ENCODE measurements at places on chromosomes 3 and 15.

DNA sequence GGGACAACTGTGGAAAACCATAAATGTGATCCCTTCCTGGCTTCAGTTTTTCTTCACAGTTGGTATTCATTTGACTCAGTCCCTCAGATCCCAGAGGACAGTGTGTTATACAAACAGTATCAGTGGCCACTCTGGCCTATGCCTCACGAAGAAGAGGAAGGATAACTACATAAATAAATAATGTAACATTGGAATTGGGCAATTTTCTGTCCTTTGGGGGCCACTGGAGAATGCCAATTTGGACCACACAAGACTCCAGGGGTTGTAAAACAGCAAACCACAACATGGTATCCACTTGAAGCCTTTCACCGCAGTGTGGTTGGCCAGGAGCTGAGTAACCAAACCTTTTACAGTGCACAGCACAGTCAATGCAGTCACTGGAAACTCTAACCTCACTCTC is 1077.0 kb downstream of the ROBO2 start:
- DNase-seq = no peak

DNA sequence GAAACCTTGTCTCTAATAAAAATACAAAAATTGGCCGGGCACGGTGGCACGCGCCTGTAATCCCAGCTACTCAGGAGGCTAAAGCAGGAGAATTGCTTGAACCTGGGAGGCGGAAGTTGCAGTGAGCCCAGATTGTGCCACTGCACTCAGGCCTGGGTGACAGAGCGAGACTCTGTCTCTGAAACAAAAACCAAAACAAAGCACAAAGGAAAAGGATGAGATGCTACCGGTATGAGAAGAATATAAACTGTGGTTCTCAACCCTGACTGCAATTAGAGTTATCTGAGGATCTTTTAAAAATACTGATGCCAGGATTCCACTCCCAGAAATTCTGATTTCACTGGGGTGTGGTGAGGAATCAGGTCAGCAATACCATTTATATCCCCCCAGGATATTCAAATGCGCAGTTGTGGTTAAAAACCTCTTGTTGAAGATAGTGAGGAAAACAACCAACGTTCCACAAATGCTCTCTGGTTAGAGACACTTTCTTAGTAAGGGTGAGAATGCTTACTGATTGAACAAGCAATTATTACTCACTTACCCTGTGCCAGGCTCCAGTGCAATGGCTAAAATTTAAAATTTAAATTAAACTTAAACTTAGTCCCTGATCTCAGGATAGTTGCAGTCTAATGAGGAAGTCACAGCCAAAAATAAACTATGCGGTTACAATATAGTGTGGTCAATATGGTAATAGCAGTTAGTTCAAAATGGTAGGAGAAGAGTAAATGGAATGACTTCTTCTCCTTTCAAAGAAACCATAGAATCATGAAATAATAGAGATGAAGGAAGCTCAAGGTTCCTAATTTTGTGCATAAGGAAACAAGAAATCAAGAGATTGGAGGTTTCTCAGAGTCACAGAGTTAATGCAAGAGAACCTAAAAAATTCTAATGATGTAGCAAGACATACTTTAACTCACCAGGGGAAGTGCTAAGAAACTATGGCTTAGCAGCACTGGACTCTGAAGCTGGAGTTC is 109.5 kb downstream of the SSR3 start:
- DNase-seq = no peak

GRCh38 chr3:182325213-182325950 is 467.9 kb upstream of the ATP11B start:
- DNase-seq = no peak

- DNase-seq = no peak
These were observed 3.0 kb downstream of the FAM174B start for GRCh38 chr15:92652576-92652966.

- DNase-seq = no peak
These were observed 131.3 kb downstream of the PLD1 start for GRCh38 chr3:171678971-171679492.

GRCh38 chr15:62932436-62932835 is 110.1 kb upstream of the TPM1 start:
- DNase-seq = no peak

GRCh38 chr3:88318067-88318466 is 168.3 kb downstream of the C3orf38 start:
- DNase-seq = no peak

DNA sequence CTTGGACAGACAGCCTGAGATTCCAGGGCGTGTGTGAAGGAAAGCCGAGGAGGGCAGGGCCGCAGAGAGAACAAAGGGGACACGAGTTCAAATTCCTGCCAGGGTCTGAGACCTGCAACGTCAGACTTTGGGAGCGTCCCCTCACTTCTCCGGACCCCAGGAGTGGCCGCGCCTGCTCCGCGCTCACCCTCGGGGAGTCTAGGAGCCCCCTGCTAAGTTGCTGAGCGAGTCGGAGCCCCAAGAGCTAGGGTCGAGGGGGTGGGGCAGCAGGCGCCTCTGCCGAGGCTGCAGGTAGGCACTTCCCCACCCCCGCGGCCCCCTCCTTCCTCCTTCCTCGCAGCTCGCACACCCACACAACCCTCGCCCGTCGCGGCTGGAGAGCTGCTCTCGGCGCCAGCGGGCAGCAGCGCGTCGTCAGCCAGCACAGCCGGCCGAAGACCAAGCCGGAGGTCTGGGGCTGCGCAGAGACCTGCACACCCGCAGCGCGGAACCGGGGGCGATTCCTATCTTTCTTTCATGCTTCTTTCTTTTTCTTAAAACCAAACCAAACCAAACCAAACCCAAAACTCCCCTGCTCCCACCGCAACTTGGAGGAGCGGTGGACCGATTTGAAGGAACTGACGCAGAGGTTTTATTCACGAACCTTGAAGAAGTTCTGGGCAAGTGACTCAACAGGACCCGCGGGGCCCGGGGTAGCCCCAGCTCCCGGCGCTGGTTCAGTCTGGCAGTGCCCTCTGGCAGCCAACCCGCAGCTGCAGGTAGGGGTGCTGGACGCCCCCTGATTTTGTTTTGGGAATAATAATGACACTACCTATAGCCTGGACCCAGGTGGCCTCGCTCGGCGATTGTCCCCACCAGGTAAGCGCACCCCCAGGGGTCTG is at the start of gene ANKRD34C:
Gene ANKRD34C (plus strand): TSS at position 352 of the 881 bp plus-strand sequence. CDS start 10,563 bp downstream, outside the sequence.
- DNase-seq = no peak

- DNase-seq = no peak
These were observed 593.8 kb upstream of the GBE1 start for GRCh38 chr3:82355228-82355627.

DNA sequence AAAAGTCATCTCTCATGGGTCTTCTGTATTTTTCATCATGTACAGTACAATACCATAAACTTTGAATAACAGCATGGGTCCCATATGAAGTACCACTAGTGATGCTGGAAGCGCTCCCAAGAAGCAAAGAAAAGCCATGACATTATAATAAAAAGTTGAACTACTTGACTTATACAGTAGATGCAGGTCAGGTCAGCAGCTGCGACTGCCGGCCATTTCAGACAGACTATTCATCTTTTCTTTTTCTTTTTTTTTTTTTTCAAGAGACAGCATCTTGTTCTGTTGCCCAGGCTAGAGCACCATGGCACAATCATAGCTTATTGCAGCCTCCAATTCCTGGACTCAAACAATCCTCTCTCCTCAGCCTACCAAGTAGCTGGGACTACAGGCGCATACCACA is 10.2 kb downstream of the RAF1 start:
- no peak for DNase-seq

DNA sequence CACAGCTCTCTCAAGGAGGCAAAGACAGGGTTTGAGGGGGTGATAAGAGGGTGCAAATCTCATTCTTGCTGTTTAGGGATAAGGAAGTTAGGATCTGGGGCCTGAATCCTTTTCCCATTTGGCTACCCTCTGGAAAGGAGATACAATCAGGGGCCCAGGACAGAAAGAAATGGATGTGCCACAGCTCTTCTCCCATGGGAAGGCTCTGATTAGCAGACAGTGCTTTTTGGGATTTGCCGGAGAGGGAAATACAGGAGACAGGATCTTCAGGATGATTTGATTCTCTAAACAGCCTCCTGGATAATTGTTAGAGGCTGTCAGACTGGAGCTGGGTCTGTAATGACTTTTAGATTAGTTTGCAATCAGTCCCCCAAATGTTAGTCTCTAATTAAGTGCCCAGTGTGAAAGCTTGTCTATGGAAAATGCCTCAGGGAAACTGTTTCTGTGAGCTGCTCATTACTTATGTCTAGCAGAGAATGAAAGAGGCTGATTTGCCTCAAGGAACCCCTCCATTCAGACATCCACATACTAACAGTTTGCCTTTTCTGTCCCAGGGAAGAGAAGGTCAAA is 67.6 kb downstream of the COL6A5 start:
- no peak for DNase-seq

GRCh38 chr3:111892070-111892469 is 33.0 kb downstream of the PHLDB2 start:
- DNase-seq = no peak

DNA sequence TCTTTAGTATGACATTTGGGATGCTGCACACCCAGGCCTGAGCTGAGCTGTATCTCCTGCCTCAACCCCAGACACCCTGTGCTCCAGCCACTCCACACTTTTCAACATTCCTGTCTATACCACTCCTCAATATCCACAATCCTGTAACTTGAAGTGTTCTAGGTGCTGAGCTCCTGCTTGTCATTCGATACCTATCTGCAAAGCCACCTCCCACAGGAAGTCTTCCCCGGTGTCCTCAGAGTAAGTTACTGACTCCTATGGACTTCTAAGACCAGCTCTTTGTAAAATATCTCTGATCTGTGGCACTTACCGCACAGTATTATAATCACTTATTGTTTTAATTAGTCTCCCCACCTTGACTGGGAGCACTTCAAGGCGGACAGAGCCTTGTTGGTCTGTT is 1.2 kb upstream of the CAV3 start:
- no peak for DNase-seq

DNA sequence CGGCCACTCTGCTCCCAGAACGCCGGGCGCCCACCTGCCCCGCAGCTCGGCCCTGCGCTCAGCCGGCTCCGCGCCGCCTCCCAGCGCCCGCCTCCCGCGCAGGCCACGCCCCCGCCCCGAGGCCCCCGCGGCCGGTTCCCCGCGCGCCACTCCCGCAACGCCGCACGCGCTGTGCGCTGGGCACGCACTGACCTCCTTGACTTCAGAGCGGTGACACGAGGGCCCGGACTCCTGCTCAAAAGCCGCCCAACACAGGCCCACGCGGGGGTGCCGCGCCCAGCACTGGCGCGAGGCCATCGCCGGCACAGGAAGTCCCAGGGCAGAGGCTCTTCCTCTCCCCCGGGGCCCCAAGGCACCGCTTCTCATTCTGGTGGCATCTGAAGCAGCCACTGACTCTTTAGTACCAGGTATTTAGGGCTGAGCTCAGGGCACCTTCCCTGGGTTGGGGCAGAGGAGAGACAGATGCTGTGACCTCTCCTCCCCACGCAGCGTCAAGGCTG is 12.4 kb downstream of the TNK2 start:
- DNase-seq = peak; percentile 77

DNA sequence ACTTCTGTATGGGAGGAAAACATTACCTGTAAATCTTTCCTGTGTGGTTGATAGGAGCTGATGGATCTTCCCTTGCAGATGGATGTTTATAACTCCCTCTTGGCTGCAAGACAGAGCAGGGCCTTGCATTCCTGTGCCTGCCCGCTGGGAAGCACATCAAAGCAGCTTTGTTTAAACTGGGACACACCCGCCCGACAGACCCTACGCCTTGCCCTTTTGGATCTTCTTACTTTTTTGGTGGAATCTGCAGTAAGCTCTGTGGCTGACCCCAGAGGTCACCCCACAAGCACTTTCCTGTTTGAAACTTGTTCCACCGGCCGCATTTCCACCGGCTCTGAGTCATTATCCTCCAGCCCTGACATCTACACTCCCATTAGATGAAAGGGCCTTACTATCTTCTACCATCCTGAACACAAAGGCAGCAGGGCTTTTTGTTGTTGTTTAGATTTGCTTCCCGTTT is 244.1 kb upstream of the STT3B start:
- no peak for DNase-seq

GRCh38 chr3:191357909-191358308 is 27.6 kb upstream of the UTS2B start:
- no peak for DNase-seq

- DNase-seq = no peak
These were observed 103.0 kb downstream of the PGPEP1L start for GRCh38 chr15:98904544-98904943.

GRCh38 chr15:71811036-71811736 is 832 bp downstream of the NR2E3 start:
- DNase-seq = no peak

DNA sequence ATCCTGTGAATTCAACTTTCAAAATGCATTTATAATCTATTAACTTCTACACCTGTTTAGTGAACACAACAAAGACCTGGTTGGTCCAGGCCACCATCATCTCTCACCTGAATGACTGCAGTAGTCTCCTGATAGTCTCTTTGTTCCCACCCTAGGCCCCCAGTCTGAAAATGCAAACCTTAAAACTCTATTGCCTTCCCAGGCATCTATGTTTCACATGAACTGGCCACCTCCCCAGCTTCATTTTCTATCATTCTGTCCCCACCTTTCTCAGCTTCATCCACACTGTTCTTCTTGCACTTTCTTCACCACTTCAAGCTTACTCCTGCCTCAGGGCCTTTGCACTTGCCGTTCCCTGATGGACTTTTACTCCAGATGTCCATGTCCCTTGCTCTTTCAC is 45.0 kb downstream of the CLSTN2 start:
- no peak for DNase-seq

GRCh38 chr3:102374863-102375634 is 59.8 kb upstream of the ZPLD1 start:
- no peak for DNase-seq

GRCh38 chr3:179091113-179091512 is 19.5 kb upstream of the ZMAT3 start:
- no peak for DNase-seq

GRCh38 chr3:69360690-69361089 is 25.2 kb downstream of the FRMD4B start:
- DNase-seq = no peak

DNA sequence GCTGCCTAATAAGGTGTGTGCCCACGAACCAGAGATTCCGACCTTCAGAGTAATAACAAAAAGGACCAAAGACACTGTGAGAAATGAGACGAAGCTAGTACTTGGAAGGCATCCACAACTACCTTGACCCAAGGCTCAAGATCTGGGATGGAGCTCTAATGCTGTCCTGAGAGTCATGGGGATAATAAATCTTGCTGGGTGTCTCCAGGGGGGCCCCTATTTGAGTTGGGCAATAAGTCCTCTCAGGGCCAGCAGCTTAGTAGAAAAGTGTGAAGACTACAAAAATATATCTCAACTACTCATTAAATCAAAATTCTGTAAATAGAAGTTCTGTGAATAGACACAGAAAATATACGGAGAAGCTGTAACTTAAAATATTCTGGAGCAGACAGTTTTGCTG is 2.9 kb upstream of the NDN start:
- no peak for DNase-seq

DNA sequence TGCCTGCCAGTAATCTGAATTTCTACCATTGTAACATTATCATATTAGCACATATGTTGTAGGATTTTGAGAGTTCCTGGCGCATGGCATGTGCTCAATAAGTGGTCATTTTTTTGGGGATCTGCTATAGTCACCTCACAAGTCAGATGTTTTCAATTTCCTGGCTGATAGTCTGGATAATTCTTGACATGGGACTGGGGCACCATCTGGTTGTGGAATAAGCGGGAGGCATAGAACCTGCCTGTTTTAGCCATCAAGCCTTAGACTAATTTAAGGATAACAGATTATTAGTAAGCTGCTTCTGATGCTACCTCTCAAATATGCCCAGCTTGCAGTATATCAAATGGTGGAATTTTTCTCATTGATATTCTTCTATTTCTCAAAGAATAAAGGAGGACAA is 39.1 kb downstream of the GASK1A start:
- DNase-seq = no peak

GRCh38 chr3:1346386-1346785 is 253.6 kb downstream of the CNTN6 start:
- no peak for DNase-seq

Measured in activated CD4-positive, CD25-positive, alpha-beta regulatory T cell treated with anti-CD3 and anti-CD28 coated beads, Interleukin-2, amount 50 U/mL, for 72 hours (primary cell).